ENCODE measurements at places on chromosomes 5 and 9. TPM values are rescaled to one million over a fixed set of nuclear protein-coding genes. Genes with fewer than 3 reads are reported as not detected.

The TTLL11 gene
- 23.9 TPM for total RNA-seq

- H3K4me3 ChIP-seq: no peak overlapping the region
- peaks cover 6% of the 10 kb centered on the region for H3K27me3 ChIP-seq
- peaks cover 4% of the 10 kb centered on the region for H3K36me3 ChIP-seq
- peak overlapping the region; percentile 48 for H3K27ac ChIP-seq
- no peak for DNase-seq
These were observed 88.7 kb downstream of the BASP1 start for GRCh38 chr5:17305964-17306725.

GRCh38 chr5:176538230-176538988, 1.2 kb upstream of the RNF44 start:
- peaks cover 24% of the 10 kb centered on the region for H3K27me3 ChIP-seq
- peaks cover 44% of the 10 kb centered on the region for H3K4me1 ChIP-seq
- no peaks in the 10 kb centered on the region for H3K36me3 ChIP-seq

GRCh38 chr9:123678878-123679329, 251.0 kb downstream of the DENND1A start:
- H3K27ac ChIP-seq: no peak overlapping the region
- peaks cover 14% of the 10 kb centered on the region for H3K36me3 ChIP-seq
- H3K4me3 ChIP-seq: no peak overlapping the region
- no peak for DNase-seq
- no peaks in the 10 kb centered on the region for H3K27me3 ChIP-seq

GRCh38 chr9:70971723-70972122, 149.7 kb downstream of the TRPM3 start:
- H3K27me3 ChIP-seq: no peaks in the 10 kb centered on the region
- no peak overlapping the region for H3K27ac ChIP-seq
- H3K4me3 ChIP-seq: no peak overlapping the region
- DNase-seq: no peak
- no peaks in the 10 kb centered on the region for H3K4me1 ChIP-seq

GRCh38 chr5:143664623-143665022, 147.3 kb upstream of the HMHB1 start:
- no peak for DNase-seq
- no peak overlapping the region for H3K4me3 ChIP-seq
- no peak overlapping the region for H3K27ac ChIP-seq
- no peaks in the 10 kb centered on the region for H3K36me3 ChIP-seq
- peaks cover 3% of the 10 kb centered on the region for H3K27me3 ChIP-seq

The ACTBL2 gene
- not detected for total RNA-seq
